ENCODE measurements at places on chromosomes 12 and 14.

DNA sequence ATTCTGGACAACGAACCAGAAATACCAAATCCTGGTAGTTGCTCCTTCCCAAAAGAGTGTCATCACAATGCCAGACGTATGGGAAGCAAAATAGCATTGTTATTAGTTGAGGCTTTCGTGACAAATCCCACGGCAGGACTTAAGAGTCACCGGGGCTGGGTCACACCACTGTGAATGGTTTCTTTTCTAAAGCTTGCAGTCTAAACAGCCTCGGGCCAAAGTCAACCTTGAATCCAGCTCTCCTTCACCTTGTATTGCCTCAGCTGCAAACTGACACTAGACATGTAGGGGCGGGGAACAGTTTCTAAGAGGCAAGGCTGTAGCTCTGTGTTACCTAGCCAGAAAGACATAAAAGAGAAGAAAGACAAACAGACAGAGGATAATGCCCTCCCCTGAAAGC lies 734.8 kb downstream of the MED13L start:
- no peak for DNase-seq

DNA sequence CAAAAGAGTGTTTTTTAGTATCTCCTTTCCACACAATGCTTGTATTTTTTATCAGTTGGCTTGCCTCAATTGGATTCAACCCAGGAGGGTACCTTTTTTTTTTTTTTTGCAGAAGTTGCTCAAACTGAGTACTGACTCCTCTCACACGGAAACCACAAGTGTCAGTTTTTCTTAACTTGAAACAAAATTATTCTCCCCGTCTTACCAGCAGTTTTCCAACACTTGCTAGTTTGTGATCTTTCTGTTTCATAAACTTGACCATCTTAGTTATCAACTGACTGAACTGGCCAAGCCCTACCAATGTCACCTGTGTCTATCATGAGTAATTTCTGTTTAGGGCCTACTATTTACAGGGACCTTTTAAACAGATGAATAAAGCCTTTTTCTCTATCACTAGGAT lies 34.1 kb upstream of the ITPR2 start:
- no peak for DNase-seq

- DNase-seq = no peak
These were observed 13.7 kb upstream of the VPS37B start for GRCh38 chr12:122909442-122910288.

GRCh38 chr12:26269562-26270284 lies 74.3 kb downstream of the SSPN start:
- DNase-seq = no peak

DNA sequence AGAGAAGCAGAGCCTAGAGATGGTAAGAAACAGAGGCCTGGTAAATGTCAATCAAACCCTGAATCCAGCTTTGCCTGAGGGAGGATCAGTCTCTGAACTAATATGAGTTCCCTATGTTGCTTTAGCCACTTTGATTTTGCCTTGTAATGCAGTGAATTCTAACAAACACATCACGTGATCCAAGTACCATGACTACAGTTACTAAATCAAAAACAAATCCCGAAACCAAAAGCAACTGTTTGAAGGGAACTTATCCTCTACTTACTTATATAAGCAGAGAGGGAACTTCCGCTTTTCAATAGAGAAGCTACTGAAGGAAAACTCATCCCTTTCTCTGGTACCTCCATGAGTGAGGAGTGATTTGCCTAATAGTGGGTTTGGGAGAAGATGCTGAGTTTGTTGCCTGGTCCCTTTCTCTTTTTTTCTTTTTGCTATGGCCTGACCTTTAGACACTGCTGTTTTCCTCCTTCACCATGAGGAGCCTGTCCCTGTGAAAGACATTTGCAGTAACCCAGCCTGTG lies 7.7 kb upstream of the PPTC7 start:
- DNase-seq = no peak

- DNase-seq = no peak
These were observed 379.8 kb downstream of the MED13L start for GRCh38 chr12:115897729-115898128.

GRCh38 chr14:36580856-36581831 lies 1.3 kb downstream of the NKX2-8 start:
- no peak for DNase-seq

GRCh38 chr12:18753481-18754123 lies 15.7 kb downstream of the CAPZA3 start:
- no peak for DNase-seq

GRCh38 chr14:96816281-96816680 lies 19.1 kb downstream of the VRK1 start:
- no peak for DNase-seq

- no peak for DNase-seq
These were observed 78.5 kb downstream of the DICER1 start for GRCh38 chr14:95078867-95079266.
